ENCODE measurements at places on chromosomes 1 and 21. TPM values are rescaled to one million over a fixed set of nuclear protein-coding genes. Genes with fewer than 3 reads are reported as not detected.

S100A3 gene
- total RNA-seq: 0.44 TPM

GPR52 gene
- total RNA-seq: 5.3 TPM

ERI3 gene
- 20.1 TPM for total RNA-seq

DNA sequence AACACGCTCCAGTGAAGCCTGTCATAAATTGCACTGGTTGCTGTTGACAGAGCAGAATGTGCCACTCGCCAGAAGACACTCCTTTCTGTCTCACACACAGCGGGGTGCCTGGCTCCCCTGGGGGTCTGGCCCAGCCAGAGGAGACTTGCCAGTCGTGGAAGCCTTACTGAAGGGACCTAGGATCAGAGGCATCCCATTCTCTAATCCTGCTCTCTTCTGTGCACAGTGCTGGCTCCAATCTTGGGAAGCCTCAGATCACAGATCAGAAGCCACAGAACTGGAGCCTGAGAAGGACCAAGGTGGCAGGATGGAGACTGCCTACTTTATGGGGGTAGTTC, 1.4 kb downstream of the SLC9A1 start:
- no peak for DNase-seq

DNA sequence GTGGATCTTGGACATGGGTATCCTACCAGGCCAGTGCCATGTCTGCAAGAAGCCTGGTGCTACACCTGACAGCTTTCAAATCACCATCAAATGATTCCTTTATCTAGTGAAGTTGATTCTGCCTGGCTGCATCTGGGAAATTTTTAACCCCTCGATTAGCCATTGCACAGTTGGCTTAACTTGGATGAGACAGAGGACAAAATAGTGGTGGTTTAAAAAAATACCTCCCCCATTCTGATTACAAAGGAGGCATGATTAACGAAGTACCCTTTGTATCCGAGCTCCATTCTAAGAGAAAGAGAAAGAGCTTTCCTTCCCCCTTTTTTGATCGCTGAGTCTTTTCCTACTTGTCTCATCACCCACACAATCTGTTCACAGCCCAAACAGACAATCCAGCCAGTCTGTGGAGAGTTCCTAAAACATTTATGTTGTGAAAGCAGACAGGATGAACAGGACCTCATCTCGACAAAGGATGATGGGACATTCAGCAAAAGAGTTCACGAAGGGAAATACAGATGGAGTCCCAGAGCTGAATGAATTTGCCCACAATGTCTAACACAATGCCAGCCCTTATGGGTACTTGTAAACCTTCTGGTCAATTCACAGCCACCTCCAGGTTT, 20.5 kb downstream of the WLS start:
- no peak for DNase-seq

All from spleen (tissue), 13 donors.